ENCODE measurements at places on chromosomes 6 and 20.

DNA sequence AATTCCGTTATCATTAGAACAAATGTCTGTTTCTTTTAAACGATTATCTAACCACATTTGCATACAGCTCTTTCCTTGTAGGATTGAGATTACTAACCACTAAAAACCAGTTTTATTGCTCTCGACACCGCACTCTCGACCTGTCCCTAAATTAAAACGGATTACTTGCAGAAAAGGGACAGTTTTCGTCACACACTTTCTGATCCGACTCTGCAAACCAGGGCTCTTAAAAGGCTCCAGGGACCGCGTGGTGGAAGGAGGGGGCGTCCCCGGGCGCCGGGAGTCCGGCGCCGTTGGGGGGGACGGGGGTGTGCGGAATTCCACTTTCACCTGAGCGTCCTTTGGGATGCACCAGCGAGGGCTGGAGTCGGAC, 731 bp downstream of the MAK start:
- no peak for DNase-seq

GRCh38 chr6:132683543-132683942, 24.6 kb upstream of the TAAR1 start:
- no peak for DNase-seq

DNA sequence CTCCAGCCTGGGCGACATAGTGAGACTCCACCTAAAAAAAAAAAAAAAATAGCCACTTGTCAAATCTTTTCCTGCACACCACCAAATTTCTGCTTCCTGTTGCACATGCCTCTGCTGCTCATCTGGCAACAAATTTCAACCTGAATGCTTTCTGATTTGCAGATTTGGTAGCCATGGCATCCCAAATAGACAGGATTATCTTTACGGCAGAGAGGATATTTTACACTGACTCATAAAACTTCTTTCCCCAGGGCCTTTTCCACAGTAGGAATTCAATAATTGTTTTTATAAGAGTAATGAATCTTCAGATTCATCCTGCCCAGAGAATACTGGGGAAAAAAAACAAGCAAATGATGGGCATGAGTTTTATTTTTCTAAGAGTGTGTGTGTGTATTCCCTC, 264.6 kb downstream of the FRK start:
- DNase-seq: no peak

DNA sequence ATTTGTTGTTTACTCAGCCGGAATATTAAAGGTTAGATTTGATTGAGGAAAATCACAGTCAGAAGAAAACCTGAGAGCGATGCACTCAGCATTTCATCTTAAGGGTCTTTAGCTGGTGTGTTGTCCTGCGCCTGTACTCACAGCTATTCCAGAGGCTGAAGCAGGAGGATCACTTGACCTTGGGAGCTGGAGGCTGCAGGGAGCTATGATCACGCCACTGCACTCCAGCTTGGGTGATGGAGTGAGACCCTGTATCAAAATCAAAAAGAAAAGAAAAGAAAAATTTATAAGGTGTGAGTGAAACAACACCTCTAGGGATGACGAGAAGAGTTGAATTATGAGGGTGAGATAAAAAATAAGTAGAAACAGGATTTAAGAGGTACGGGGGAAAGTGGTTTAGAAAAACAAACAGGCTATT, 165.0 kb downstream of the TRIM27 start:
- no peak for DNase-seq

- peak; percentile 57 for DNase-seq
These were observed 18.1 kb downstream of the ACSS1 start for GRCh38 chr20:25039697-25040437.

DNA sequence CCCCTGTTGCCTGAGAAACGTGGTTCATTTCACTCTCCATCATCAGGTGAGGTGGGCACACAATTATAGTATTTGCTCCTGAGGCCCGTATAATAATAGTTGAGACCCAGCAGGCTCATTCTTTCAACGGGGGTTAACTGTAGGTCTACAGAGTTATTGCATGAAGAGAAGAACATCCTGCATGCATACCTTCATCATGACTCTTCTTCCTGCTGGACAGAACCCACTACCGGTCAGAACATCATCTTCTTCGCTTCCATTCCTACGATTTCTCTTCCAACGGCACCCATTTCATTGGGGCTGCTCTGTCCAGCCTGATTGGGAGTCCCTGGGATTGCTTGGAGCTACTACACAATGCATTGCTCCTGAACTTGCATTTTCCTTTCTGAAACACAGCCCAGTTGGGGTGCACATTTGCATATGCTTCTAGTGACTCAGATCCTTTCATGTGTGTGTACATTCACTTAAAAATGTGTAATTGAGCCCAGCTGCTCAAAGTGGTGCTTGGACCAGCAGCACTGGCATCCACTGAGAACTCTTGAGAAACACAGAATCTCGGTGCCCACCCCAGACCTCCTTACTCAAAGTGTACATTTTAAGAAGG, 57.4 kb downstream of the SLC24A3 start:
- no peak for DNase-seq

DNA sequence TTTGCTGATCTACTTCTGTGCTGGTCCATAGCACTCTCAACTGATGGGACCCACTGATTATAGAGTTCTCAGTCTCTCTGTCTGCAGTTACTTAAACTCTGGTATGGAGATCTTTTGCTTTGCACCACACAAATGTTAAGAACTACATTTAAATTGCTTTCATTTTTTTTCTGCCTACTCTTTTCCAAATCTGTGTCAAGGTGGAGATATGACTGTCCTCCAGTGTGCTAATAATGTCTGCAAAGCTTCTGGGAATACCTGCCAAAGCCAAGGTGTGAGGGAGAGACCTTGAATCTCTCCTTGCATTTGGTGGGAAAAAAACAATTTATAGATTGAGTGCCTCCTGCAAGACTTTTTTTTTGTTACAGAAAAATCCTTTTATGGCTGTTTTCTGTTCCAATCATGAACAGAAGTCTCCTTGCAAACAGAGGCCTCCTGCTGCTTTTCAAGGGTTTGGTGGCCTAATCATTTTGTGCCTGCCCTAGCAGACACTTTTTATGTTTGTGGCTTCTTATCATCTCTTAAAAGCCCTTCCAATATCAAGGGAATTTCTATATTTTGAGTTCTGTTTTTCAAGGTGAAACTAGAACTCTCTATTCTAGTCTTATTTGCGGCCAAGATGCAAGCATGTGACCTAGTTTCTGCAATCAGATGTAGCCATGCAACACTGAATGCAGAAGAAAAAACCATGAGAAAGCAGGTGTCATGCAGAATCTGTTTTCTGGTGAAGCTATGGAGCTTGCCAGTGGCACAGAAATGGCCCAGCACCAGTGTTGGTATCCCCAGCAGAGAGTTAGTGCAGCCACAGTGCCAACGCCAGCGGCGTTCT, 23.2 kb upstream of the AKIRIN2 start:
- DNase-seq: no peak

All from C1 segment of cervical spinal cord (tissue), 14 donors.